Hematopoietic multipotent progenitor cell (in vitro differentiated cells): ENCODE measurements at places on chromosomes 12 and 14. TPM values are rescaled to one million over a fixed set of nuclear protein-coding genes. Genes with fewer than 3 reads are reported as not detected.
A peak's percentile ranks its signal among the peaks of the same experiment; 100 is the strongest.

DNA sequence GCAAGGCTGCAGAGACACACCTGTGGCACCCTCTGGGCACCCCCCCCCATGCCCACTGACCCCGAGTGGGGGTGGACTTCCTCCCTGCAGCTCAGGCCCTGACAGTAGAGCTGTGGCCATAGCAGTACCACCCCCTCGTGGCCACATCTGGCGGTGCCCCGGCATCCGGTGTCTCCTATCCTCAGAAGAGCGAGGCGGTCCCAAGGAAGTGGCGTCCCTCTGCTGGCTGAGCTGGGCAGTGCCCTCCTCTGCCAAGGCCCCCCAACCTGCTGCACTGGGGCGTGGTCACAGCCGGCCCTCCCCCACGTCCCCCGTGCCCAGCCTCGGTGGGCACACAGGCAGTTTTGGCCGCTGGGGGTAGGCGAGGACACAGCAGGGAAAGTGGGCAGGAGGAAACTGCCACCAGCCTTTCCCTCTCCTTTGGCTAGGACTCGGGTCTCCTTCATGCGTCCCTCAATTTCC, 6.0 kb upstream of the SLC6A12 start:
- peak; percentile 90 for DNase-seq

- DNase-seq: no peak
Observed at GRCh38 chr14:62015243-62015642, 253.0 kb downstream of the SNAPC1 start.

DNA sequence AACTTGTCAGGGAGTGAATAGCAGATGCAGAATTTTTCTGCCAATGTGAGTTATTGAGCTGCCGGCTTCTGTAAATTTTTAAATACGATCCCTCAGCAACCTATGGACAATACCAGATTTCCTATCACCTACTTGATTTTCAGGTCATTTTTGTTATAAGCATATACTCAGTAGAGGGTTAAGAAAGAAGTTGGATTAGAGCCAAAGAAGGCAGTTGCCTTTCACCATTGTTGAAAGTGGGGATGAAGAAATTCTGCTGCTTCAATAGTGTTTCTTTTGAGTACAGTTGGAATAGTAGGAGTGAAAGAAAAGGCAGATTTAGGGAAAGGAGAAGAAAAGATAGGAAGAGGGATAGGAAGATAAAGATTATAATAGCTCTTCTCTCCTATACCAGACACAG, 197.1 kb downstream of the ATP23 start:
- no peak for DNase-seq

Gene EML5
- 0.54 TPM for total RNA-seq

Gene KRT78
- not detected for total RNA-seq

Gene CLEC6A
- total RNA-seq: not detected
